ENCODE measurements at places on chromosomes 7 and 10. TPM values are rescaled to one million over a fixed set of nuclear protein-coding genes. Genes with fewer than 3 reads are reported as not detected.
A peak's percentile ranks its signal among the peaks of the same experiment; 100 is the strongest.

DNA sequence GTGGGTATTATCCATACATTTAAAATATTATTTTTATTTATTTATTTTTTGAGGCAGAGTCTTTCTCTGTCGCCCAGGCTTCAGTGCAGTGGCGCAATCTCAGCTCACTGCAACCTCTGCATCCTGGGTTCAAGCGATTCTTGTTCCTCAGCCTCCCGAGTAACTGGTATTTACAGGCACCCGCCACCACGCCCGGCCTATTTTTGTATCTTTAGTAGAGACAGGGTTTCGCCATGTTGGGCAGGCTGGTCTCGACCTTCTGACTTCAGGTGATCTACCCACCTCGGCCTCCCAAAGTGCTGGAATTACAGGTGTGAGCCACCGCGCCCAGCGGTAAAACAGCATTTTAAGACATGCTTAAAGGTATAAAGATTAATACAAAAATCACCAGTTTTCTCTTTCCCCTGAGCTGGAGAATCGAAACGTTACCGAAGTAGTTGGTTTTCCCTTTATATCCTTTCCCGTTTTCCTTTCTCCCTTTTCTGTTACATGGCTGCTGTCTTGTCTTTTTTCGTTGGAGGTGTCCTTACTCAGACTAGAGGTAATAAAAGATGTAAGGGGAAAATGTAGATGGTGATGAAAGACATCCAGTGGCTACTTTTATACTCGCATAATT lies 1.7 kb downstream of the ARL5B start:
- DNase-seq = no peak

DNA sequence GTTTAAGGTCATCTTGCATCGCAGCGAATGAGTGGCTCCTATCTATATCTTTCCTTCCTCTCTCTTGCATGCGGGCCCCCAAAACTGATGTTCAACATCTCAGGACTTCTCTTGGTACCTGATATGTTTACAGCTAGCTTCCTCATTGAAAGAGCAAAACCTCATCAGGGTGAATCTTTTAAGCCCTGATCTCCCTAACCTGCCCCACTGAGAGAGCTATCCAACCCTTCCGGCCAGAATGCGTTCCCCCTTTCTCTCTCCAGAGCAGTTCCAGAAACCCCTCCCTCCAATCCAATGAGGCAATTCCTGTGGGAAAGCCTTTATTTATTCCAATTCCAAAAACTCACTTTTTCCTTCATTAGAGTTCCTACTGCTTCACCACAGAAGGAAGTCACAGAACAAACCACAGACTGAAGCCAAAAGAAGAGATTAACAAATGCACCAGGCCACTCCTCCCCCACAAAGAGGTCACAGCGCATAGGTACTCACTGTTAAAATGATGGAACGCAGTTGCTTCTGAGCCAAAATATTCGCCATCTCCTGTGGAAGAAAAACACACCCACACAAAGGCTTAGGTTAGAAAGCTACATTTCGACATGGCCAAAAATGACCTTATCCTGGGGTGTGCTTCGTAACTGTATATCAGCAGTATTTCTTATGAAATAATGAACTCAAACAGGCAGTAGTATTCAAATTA lies 232.4 kb downstream of the ELMO1 start:
- peak; percentile 48 for DNase-seq

GRCh38 chr10:43667761-43668386 lies 19.2 kb upstream of the ZNF32 start:
- no peak for DNase-seq

DNA sequence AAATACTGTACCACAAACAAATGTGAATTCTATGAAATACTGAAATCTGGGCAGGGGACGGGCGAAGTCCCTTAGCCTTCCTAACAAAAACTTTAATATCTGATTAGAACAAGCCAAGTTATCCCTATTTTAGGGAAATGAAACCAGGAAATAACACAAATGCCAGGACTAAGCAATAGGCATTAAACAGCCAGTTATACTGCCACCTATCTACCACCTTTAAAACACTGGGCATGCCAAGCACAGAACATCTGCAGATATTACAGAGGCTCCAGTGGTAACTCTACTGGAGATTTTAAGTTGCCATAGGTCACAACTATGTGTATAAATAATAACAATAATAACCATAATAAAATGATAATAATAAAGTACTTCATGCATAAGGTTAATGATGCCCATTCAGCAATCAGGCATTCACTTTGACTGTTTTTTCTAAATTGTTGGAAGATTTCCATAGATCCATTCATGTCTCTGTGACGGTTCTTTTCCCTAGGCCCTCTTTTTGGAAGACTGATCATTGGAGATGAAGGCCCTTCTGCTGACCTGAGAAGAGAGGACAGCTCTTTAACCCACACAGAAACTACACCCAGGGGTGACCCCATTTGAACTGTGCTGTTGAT lies 195.7 kb downstream of the CACNA2D1 start:
- no peak for DNase-seq

- DNase-seq = no peak
Observed at GRCh38 chr10:25493122-25493893, 318.5 kb downstream of the GPR158 start.

GRCh38 chr10:2012209-2012608 lies 274.9 kb upstream of the ADARB2 start:
- DNase-seq = no peak

GRCh38 chr10:106595281-106595680 lies 569.2 kb downstream of the SORCS1 start:
- no peak for DNase-seq

DNA sequence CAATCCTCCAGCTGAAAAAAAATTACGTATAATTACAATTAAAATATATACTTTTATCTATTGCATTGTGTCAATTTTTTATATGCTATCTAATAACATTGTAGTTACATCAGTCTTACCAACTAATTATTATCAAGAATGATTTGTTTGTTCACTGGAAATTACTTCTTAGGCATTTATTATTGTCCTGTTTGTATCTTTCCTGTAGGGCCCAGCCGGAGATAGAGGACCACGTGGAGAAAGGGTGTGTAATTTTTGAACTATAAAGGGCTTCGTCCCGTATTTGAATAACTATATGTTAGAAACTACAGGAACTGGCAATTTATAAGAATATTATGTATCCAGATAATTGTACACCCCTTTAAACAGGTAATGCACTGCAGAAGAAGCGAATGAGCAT lies 4.1 kb downstream of the COL1A2 start:
- DNase-seq = no peak

DNA sequence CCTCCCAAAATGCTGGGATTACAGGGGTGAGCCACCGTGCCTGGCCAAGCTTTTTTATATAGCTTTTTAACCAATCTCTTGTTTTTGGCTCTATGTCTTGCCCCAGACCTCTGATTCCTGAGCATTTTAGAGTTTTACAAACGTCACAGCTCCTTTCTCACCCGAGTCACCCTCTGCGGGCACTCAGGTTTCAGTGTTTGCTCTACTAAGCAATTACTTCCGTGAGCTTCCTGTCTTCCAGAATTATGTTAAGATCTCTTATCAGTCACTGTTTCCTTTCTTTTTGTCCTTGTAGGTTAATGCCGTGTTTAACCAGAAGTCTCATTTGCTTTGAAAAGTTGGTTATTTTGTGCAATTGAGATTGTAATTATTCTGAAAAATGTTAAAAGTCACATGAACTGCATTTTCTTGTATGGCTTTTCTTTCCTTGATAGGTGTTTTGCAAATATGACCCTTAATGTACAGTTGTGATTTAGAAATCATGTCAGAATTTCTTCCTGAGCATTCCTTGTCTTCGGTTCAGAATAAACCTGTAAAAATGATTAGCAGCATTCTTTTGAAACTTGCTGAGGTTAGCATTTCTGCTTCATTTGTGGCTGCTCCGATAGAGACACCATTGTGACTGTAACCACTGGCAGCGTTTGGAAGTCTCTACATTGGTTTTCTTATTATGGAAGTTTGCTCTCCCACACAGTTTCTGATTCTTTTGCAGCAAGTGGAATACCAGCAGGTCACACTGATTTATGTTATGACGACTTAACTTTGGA lies 4.5 kb upstream of the HKDC1 start:
- no peak for DNase-seq

DNA sequence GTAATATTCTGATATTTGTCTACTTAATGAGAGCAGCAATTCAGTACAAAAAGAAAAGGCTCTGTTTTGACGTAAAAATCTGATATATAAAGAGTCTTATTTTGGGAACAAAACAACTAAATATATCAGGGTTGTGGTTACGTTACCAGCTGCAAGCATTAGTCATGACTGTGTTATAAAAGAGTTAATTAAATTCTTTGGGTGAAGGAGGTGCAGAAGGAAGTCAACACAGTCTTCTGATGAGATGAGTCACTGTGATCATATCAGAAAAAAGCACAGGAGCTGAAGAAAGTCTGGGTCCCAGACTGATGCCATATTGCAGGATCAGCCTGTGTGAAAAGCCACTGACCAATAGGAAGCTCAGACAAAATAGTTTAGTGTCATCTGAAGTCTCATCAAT lies 234.3 kb upstream of the TEX47 start:
- no peak for DNase-seq

DNA sequence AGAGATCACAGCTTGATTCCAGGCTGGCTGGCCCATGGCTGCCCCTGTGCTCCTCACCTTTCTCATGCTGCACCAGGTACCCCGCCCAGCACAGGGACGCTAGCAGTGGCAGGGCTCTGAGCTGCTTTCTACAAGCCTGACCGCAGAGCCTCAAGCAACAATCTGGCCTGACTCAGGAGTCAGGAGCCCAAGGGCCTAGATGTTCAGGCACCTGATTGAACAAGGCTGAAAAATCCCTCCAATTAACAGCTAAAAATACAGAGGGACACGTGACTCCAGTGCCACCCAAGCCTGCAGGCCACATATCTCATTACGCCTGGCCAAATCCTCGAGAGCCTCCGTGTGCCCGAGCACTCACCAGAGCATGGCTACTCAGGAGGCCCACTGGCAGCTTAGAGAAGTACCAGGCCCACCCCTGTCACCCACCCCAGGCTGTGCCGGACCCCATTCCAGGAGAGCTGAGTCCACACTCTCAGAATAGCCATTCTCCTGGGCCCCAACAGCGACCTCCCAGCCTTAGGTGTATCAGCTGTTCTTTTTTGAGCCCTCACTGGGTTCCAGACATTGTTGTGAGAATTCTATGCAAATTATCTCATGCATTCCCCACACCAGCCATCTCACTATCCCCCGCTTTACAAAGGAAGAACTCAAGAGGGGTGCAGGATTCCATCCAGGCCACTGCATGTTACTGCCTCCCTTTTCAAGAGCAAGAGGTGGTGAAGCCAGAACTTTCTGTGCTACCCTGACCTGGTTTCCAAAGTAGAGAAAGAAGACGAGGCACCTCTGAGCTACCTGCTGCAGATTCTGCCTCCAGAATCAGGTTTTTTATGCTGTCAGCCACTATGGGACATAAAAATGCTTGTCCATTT lies 98.3 kb downstream of the COL13A1 start:
- DNase-seq = peak; percentile 64

DNA sequence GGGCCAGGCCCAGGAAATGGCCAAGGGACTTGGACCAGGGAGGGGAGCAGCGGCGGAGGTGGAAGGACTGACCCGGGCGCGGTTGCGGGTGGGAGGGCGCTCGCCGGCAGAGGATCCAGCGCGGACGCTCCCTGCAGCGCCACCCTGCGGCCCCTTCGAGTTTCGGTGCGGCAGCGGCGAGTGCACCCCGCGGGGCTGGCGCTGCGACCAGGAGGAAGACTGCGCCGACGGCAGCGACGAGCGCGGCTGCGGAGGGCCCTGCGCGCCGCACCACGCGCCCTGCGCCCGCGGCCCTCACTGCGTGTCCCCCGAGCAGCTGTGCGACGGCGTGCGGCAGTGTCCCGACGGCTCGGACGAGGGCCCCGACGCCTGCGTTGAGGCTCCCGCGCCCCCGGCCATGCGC lies 16.8 kb upstream of the ZNF467 start:
- DNase-seq = peak; percentile 40

DNA sequence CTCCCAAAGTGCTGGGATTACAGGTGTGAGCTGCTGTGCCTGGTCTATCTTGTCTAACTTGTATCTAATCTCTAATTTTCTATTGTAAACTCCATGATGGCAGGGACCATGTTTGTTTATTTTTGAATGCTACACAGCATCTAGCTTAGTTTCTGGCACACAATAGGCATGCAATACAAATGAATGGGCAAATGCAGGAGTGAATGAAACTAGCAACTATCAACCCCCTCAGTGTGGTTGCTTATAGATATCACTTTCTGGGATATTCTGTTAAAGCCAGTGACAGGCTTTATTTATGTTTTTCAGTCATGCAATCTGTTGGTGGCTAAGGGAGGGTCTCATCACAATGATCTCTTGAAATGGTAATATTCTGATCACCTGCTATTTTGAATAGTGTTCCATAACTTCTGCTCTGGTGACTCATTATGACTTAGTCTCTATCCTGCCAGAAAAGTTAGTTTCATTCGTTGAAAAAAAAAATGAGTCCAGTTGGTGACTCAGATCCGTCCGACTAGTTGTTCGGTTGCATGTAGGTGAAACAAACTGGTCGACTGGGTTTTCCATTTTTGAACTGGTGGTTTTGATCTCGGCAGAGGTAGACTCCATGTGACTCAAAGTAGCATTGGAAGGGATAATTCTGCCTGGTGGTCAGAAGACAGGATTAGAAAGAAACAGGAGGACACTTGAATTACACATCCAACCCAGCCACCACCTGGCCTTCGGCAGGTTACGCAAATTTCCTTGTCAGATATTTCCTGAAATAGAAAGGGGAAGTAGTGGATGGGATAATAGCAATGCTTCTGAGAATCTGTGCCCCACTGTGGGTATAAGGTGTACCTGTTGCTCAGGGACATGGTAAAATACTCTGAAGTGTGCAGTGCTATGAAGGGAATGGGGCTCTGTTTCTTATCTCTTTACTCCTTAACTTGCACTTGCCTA lies 76.8 kb downstream of the GATA3 start:
- no peak for DNase-seq

DNA sequence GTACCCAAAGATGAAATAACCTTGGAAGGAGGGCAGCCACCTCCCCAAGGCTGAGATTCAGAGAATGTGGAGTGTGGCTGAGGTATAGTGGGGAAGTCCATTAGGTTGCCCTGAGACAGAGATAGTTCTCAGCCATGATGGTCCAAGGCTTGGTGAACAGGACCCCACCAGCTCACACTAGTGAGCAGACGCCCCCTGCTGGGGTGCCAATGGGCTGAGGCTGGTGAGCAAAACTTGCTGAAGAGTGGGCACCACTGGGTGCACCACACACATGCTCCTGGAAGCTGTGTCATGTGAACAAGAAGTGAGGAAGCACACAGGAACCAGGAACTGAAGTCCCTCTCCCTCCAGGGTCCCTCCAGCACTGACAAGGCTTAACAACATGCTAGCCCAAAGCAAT lies 8.9 kb downstream of the FBXL13 start:
- DNase-seq = peak; percentile 20

DNA sequence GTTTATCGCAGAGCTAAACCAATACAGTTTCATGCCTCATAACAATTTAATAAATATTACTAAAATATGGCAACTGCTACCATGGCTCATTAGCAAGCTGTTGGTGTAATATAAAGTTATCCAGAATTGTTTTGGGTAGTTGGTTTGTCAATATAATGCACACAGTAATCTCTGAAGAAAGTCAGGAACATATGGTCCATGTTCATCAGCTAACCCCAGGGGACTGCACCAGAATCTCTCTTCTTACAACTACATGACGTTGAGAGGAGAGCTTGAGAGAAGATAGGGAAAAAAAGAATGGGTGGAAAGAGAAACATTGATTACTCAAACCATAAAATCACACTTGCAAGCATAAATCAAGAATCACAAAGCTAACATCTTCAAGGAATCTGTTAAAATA lies 333.7 kb downstream of the NRG3 start:
- no peak for DNase-seq

- no peak for DNase-seq
Observed at GRCh38 chr7:162632-163297, 29.6 kb upstream of the FAM20C start.

KEL gene
- total RNA-seq = 1.6 TPM

OGA gene
- total RNA-seq = 191 TPM

LIPM gene
- total RNA-seq = not detected

URGCP gene
- 32.5 TPM for total RNA-seq

CELF2 gene
- total RNA-seq = 57.5 TPM
